ENCODE measurements at places on chromosomes 3 and 15. TPM values are rescaled to one million over a fixed set of nuclear protein-coding genes. Genes with fewer than 3 reads are reported as not detected.

GRCh38 chr3:112353365-112353764 lies 20.4 kb downstream of the CD200 start:
- no peak for DNase-seq

Gene GRM7
- total RNA-seq, result not detected

GRCh38 chr15:76391847-76392246 lies 55.3 kb downstream of the ISL2 start:
- DNase-seq, result no peak

- DNase-seq, result no peak
Measured at GRCh38 chr3:143410259-143410658, 290.7 kb downstream of the CHST2 start.

DNA sequence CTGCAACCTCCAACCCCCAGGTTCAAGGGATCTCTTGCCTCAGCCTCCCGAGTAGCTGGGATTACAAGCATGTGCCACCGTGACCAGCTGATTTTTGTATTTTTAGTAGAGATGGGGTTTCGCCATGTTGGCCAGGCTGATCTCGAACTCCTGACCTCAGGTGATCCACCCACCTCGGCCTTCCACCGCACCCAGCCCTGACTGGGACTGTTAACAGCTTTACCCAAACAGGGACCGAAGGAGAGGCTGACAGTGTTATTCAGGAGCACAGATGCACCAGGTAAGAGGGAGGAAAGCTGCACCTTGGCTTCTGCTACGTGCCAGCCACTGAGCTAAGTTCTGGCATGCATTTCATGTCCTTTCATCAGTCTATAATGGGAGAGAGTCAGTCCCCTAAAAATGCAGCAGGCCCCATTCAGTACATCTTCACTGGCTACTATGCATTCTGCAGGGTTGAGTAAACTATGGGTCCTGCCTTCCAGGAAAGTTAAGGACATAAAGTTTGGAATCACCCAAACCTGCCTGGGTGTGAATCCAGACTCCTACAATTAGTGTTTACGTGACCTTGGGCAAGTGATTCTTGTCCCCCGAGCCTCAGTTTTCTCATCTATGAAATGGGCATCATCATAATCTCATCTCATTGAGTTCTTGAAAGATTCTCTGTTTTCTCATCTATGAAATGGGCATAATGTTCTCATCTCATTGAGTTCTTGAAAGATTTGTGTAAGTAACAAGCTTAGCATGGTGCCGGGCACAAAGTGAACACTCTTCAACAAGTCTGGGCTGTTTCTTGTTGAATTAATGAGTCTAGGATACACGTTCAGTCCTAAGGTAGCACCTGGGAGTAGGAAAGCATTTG lies 82.2 kb downstream of the CPN2 start:
- DNase-seq, result no peak

Gene P2RY13
- not detected for total RNA-seq

DNA sequence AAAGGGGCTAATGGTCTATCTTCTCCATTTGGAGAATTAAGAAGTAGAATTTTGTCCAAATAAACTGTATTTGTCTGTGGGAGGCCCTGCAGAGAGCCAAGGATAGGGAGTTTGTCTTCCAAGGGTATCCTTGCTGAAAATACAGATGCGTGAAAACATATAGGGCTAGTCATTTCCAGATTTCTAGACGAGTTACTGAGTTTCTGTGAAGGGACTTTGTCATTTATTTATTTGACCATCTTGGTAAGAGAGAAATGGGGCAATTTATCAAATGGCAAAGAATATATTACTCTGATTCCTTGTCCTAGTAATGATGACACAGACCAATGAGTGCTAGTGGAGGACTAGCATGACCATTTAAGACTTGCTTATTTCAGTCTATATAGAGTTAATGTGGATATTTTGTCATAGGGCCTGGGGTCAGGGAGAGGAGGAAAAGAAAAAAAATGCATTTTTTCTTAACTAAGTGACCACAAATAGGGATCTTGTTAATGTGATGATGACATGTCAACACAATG lies 376.6 kb upstream of the ONECUT1 start:
- no peak for DNase-seq

Gene IL17RB
- 2.5 TPM for total RNA-seq

Gene RHCG
- total RNA-seq, result not detected

Gene CD276
- total RNA-seq, result not detected

DNA sequence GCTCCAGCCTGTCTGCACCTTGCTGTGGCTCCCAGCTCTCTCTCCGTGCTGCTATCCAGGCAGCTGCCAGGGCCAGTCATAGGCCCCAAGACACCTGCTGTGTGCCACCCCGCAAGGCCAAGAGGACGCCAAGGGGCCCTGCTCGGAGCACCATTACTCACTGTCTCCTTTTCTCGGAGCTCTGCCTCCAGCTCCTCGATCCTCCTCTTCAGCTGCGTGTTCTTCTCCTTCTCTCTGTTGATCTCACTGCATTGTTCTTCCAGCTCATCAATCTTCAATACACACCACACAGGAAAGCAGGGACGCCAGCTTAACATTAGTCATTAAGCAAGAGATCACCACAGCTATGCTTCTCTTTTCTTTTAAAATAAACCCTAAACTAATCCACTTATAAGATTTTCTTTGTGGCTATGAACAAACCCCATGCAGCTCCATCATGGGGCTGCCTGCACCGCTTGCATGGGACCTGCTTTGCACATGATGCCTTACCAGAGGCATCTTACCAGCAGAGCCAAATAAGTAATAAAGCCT lies 42.6 kb downstream of the WHAMM start:
- DNase-seq, result no peak

GRCh38 chr3:27324686-27325085 lies 44.5 kb downstream of the NEK10 start:
- DNase-seq, result no peak

- no peak for DNase-seq
Measured at GRCh38 chr3:61578667-61579367, 17.4 kb downstream of the PTPRG start.

Gene CD80
- total RNA-seq, result 24.2 TPM

Gene HLTF
- 9.8 TPM for total RNA-seq

DNA sequence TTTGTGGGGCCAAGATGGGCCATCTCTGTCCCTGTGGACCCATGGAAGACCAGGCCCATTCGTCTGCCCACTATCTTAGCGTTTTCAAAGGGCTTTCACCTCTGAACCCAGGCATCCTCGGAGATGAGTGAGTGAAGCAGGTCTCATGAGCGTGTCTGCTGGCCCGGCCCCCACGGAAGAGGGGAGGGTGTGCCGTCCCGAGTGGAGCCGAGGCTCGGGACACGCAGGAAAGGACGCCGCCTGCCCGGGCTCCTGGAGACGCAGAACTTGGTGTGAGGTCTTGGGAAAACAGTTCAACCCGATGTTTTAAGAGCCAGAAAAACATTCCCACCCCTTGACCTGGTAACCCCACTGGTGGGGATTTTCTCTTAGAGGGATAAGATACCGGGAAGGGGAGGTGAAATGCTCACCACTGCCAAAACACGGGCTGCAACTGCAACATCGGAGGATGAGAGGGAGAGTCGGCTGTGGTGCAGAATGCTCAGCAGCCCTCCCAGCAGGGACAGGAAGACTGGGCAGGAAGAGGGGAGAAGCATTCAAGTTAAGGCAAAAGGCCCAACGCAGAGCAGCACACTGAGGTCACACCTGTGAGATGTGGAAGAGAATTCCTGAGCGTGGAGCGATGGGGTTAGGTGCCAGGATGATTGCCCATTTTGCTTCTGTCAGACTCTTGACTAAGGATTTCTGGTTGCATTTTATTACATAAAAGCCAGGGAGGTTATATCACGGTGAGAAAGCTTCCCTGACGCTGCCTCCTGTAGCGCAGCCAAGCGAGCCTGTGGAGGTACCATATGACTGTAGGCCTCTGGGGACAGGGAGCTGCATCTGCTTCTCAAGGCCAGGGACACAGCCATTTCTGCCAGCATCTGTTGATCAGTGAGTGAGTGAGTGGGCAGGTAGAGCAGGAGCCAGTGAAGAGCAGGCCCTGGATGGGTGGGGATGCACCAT lies 14.1 kb upstream of the STAB1 start:
- no peak for DNase-seq

- DNase-seq, result no peak
Measured at GRCh38 chr3:164741869-164742268, 336.4 kb downstream of the SI start.

Gene TRH
- not detected for total RNA-seq

GRCh38 chr3:145175626-145176025 lies 985.4 kb downstream of the PLOD2 start:
- no peak for DNase-seq

DNA sequence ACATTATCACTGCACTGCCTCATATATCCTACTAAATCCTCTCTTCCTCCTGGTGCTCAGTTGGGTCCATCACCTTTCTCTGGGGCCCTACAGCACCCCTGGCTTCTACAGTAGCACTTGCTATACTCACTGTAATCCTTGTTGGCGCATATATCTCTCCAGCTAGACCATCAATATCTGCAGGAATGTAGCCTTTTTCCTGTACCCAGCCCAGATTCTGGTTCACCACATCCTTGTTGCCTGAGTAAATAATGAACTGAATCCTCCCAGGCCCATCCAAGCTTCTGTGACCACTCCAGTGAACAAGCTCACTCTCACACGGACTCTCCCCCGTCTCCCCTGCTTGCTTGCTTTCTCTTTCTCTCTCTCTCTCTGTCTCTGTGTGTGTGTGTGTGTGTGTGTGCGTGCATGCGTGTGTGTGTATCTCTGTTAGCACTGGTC lies 62.5 kb upstream of the LIPC start:
- DNase-seq, result peak; percentile 12

Gene GOLGA8T
- not detected for total RNA-seq

DNA sequence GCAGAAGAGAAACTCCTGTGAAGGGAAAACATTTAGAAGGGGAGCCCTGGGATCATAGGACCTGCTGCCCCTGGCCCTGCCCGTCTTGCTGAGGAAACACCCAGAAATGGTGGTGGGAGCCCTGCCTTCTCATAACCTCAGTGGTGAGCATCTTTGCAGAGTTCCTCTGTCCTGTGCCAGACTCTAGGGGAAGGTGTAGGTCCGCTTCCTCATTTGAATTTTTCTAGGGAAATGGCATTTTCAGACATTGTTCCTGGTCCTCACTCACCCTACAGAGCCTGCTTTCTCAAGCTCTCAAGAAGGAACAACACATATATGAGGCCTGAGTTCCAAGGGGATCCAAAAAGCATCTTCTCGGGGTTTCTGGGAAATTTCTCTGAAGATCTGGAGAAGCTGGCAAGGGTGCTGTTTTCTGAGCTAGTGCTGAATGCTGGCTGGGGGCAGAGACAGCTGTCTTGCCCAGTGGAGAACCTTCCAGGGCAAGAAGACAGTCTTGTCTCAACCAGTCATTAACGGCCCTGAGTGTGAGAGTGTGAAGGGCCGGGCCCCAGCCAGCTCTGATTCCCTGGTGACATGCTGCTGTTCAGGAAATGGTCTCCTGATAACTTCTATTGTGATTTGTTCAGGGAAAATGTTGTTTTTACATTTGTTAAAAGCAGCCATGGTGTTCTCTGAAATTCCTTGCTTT lies 283.1 kb upstream of the LRRFIP2 start:
- DNase-seq, result no peak

- no peak for DNase-seq
Measured at GRCh38 chr3:108416111-108416869, 94.1 kb downstream of the MYH15 start.

Gene HCN4
- not detected for total RNA-seq

- no peak for DNase-seq
Measured at GRCh38 chr15:77243716-77244401, 172.9 kb upstream of the TSPAN3 start.

DNA sequence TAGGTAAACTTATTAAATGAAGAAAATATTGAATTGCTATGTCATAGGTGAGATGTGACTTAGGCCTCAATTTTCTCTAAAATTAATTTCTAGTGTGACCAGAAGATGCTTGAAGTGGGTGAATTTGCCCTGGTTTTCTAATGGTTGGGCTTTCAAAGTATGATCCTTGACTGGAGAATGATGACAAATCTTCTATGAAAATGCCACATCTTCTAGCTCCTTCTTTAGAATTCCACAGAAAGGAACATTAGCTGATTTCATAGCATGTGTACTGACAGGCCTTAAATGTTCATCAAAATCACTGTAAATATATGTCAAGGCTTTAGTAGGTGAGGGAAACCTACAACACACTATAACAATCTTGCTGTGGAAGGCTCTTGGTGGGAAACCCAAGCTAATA lies 8.9 kb downstream of the ABI3BP start:
- DNase-seq, result no peak

Gene ANKDD1A
- 12.4 TPM for total RNA-seq

Gene ISLR
- not detected for total RNA-seq

DNA sequence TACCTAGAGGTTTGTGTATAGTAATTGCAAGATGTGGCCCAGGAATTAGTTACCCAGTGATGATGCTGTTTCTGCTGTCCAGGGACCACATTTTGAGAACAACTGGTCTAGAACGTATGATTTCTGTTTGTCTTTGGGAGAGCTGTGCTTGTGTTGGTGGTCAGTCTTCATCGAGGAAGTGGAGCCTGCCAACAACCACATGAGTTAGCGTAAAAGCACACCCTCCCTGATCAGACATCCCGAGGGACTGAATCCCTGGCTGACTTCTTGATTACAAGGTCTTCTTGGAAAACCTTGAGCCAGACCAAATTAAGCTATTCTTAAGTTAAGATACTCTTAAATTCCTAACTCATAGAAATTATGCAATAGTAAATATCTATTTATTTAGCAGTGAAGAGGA lies 81.7 kb upstream of the ZPLD1 start:
- no peak for DNase-seq

- DNase-seq, result no peak
Measured at GRCh38 chr3:35664460-35664919, 25.2 kb downstream of the ARPP21 start.

- no peak for DNase-seq
Measured at GRCh38 chr3:108380128-108380795, 83.9 kb downstream of the HHLA2 start.

Gene CDHR4
- total RNA-seq, result 0.32 TPM

DNA sequence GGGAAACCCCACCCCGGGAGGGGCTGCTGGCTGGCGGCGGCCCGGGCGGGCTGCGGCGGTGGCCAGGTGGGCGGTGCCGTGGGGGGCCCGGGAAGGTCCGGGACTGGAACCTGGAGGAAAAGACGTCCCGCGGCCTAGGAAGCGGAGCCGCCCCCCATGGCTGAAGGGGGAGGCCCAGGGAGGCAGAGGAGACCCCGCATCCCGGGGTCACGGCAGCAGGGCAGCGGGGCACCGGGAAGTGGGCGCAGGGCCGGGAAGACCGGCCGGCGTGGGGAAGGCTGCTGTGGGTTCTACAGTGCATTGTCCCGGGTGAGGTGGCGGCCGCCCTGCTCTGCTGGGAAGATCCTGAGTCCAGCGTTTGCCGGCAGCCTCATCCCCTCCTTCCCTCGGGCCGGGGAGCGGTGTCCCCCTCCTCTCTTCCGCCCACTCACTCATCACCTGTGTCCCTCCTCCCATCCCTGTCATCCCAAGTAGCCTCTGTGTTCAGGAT lies 525 bp upstream of the FSTL1 start:
- DNase-seq, result no peak

DNA sequence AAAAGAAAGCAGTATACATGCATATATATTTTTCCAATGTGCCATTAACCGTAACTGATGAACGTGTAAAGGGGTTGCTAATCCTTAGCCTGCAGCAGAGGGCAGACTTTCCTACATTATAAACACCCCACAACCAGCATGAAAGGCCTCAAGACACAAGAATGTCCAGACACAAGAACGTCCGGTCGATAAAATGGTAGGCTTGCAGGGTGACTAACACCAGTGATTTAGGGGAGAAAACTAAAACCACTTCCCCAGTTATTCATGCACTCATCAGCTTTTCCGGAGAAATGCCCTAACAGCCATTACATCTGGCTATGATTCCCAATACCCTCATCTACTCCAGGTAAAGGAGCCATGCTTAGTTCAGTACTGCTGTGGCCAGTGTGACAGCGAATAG lies 57.4 kb downstream of the LRTM1 start:
- DNase-seq, result no peak

GRCh38 chr3:32414522-32415202 lies 23.0 kb downstream of the CMTM7 start:
- DNase-seq, result peak; percentile 86

Data from CD4-positive, CD25-positive, alpha-beta regulatory T cell (primary cell).